ENCODE measurements at places on chromosomes 16 and 17.
A peak's percentile ranks its signal among the peaks of the same experiment; 100 is the strongest.

- DNase-seq: no peak
These were observed 88.2 kb upstream of the CORO6 start for GRCh38 chr17:29710891-29711418.

- DNase-seq: peak; percentile 4
These were observed 873 bp downstream of the USP10 start for GRCh38 chr16:84700446-84701300.

DNA sequence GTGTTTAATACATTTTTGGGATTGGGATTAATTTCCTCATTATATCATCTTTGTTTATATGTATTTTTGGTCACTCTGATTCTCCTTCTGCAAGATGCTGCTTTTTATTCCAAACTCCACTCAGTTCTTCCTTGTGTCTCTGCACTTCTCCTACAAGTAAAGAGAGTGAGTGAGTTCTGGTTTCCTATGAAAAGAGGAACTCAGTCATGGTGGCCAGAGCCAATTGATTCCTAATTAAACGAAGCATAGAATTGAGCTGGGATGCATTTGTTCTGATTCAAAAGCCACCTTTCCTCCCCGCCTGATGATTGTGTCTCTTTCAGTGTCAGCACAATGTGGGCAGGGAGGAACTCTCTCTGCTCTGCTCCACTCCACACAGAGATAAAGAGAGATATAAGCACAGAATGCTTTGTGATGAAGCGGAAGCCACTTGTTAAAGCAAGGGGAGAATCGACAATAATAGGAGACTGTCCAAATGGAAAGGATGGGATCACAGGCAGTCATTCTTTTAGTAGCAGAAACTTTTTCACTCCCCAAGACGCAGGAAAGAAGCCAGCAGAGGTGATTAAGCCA lies 121.3 kb upstream of the GOT2 start:
- no peak for DNase-seq

GRCh38 chr17:37123941-37124820 lies 175.4 kb downstream of the AATF start:
- no peak for DNase-seq

DNA sequence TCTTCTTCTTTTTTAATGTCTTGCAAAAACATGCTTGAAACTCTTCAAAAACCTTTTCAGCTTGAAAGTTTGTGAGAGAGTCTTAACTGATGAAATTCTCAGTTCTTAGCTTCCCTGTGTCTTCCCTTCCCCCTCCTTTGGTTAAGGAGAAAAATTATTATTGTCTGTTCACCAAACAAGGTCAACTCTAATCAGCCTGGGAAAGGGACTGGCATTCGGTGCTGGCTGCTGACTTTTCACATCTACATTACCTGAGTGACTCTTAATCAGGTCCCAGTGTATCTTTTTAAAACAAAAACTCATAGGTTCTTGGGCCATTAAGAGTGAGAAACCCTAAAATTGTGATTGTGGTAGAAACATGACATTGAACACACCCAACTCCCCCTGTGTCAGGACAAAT lies 39.1 kb upstream of the AXIN2 start:
- DNase-seq: no peak

DNA sequence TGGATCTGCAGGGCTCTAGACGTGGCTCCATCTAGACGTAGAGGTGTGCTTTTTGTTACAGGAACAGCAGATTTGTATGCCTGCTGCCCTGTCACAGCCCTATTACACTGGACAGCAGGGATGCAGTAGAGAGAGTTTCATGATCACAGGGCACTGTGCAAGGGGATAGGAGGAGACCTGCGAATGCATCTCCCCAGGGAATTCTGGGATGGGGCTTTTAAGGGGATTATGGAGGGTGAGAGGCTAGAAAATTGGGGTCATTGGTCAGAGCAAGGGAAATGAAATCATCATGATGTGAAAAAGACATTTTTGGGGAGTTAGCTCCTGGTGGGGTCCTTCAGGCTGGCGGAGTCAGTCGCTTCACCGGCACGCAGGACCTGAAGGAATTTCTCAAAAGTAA lies 3.9 kb upstream of the NUPR1 start:
- no peak for DNase-seq

DNA sequence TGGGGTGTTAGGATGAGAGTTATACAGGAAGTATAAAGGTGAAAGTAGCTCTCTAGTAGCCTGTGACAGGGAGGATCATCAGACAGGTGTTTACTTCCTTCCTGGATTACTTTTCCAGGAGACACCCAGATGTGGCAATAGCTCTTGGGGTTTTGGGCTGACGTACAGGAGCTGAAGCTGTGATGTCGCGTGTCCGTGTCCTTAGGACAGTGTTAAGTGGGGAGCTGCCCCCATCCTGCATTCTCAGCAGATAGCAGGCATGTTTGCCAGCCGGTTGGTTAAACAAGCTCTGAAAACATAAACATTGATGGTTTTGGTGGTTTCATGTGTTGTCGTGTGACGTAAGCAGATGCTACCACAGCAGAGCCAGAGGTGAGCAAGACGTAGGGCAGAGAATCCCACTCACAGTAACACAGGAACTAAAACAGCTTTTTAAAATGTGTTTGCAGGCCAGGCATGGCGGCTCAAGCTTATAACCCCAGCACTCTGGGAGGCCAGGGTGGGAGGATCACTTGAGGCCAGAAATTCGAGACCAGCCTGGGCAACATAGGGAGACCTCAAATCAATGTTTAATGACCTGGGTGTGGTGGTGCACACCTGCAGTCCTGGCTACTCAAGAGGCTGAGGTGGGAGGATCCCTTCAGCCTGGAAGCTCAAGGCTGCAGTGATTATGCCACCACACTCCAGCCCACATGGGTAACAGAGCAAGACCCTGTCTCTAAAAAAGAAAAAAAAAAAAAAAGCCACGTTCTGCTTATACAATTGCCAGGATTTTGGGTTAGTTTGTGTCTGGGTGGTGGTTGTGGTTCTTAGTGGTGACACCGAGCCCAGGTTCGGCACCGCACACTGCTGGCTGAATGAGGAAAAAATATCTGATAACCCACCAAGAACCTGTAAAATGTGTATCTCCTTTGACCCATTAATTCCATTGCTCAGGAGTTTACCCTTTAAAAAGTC lies 18.2 kb upstream of the IL17C start:
- no peak for DNase-seq

DNA sequence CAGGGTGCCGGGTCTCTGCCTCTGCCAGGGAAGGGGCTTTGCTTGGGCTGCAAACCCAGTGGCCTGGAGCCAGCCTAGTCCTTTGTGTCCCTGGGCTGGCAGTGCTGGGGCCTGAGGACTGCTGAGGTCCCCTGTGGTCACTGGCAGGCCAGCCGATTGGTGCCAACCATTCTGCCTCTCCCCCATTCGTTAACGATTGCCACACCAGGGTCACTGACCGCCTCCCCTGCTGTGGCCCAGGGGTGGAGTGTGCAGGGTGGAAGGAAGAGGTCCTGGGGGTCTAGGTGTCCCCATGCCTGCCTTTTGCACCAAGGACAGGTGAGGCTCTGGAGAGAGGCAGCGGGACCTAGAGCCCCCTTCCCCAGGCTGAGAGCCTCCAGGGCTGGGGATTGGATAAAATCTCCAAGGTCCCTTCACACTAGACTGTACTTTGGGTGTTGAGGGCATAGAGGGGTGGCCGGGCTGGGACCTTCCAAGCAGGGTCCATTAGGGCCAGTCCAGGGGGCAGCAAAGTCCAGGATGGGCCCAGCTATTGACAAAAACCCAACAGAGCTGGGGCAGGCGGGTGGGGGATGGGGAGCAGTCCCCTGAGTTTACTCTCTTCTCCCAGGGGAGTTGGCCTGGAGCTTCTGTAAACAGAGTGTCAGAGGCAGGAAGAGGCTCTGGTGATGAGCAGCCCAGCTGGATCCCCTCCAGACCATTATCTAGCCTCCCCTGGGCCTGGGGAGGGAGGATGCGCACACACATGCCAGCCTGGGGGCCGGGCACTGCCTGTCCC lies 1.1 kb downstream of the VASN start:
- DNase-seq: no peak

DNA sequence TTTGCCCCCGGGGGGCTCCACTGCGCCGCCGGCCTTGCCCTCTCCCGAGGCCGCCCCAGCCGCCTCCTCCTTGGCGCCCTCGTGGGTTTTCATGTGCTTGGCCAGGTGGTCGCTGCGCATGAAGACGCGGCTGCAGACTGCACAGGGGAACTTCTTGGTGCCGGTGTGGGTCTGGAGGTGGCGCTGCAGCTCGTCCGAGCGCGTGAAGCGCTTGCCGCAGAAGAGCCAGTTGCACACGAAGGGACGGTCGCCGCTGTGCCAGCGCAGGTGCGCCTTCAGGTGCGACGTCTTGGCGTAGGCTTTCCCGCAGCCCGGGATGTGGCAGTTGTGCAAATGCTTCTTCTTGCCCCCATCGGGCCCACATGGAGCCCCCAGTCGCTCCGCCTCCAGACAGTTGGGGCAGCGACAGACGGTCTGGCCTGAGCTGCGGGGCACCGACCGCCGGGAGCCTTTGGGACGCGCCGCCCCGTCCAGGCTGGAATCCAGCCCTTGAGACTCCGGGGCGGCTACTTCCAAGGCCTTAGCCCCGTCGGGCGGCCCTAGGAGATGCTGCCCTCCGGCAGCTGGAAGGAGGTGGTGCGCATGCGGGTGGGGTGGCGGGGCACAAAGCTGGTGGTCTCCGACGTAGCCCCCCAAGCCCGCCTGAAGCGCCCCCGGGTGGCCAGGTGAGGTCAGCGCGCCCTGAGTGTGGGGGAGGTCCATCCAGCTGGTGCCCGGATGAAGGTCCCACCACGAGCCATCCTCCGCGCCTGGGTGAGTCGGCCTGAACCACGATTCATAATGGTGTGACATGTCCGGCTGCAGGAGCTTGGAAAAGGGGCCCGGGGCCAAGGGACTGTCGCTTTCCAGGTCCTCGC lies 3.4 kb downstream of the SP6 start:
- no peak for DNase-seq

DNA sequence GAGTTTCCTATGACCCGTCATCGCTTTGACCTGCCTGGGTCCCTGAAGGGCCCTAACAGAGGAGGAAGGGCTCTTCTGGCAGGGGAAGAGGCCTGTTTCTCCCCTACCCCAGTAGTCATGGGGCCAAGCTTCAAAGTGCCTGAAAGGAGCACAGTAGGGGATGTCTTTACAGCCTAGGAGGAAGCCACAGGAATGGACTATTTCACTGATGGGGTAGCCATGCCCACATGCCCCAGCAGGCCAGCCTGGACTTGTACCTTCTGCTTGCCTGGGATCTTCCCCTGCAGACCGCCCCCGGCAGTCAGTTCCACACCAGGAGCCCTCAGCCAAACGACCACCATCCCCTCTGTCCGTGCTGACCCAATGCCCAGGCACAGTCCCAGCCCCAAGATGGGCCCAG lies 41.8 kb upstream of the PEMT start:
- DNase-seq: no peak

DNA sequence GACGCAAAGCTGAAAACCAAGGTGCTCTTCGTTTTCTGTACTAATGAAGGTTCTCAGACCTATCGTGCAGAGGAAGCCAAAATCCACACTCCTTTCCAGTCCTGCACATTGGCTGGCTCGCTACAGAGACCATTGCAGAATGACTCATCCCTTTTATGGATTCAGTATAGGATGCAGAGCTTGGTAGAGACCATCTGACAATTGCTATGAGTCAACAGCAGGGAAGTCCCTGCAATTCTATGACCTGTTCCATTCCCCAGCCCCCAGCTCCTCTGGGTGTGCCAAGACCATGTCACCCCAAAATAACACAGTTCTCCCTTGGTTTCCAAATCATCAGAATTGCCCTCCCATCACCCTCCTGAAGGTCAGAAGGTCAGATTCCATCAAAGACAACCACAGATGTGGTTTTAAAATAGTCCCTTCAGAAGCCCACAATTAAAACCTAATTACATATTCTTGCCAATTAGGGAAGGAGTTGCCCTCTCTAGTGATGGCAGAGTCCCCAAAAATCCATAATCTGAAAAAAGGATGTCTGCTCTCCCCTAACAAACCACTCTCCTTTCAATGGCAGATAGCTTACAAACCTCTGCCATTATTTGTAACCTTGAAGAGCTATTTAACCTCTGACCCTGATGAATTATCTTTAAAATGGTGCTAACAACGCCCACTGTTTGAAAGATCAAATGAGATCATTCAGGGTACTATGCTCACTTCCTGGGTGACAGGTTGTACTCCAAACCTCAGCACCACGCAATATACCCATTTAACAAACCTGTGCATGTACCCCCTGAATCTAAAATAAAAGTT lies 108.2 kb upstream of the RBBP6 start:
- DNase-seq: no peak

DNA sequence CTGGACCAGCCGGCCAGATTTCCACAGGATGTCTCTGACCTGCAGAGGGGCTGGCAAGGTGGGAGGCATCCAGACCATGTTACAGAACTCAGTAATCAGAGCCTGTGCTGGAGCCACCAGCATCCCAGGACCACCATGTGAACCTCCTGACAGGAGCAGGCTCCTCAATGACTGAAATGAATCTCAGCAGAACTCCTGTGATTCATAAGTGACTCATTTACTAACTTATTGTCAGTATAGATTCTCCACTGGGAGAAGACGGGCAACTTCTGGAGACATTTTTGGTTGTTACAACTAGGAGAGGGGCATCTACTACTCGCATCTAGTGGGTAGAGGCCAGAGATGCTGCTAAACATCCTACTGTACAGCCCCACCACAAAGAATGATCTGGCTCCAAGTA lies 3.1 kb upstream of the WWOX start:
- DNase-seq: no peak

DNA sequence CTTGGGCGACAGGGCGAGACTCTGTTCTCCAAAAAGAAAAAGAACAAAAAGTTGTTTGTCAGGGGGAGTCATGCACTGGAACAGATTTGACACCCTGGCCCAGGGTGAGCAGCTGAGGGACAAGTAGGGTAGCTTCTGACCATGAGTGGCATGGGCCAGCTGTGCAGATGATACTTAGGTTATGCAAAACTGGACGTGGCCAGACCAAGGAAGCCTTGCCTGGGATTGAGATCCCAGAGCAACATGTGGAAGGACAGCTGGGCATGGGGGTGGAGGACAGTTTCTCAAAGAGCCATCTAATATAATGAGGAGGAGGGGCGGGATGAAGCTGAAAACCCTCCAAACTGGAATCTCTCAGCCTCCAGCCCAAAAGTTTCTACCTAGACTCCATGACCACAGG lies 19.6 kb upstream of the SLC35B1 start:
- DNase-seq: no peak

DNA sequence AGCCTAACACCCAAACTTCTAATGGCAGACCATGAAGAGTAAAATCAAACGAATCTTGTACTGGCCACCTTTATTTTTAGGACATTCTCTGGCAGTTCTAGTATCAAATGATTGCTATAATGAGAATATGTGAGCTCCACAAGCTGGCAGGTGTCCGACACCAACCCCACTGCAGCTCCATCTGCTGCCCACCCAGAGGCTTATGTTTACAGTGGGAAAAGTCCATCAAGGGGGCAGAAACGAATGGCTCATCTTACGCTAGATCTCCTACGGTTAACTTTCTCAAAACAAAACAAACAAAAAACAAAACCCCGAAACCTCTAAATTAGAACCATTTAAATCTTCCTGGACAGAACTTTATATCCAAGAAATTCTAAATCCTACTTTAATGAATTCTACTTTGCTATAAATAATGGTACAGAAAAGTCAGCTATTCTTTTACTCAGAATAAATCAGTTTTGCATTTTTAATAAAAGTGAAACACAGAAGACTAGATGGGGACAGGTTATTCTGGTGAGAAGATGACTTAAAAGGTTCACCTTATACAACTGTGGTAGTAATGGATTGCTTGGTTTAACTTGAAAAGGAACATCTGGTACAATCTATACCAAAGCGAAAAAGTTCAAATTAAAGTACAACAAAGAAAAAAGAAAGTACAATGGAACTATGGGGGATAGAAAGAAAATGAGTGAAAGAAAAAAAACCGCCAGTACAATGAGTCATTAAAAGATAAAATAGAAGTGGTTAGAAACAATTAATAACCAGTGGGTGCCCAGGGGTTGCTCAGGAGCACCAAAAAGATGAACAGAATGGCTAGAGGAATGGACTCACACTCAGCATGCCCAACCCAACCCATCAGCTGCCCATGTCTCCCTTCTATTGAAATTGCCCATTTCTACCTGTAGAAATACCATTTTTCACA lies 40.2 kb downstream of the GRB2 start:
- DNase-seq: no peak

Data from stimulated activated CD4-positive, alpha-beta T cell treated with anti-CD3 and anti-CD28 coated beads, Interleukin-1b, Interleukin-23, amount 100 ng/mL, for 24 hours (primary cell).